ENCODE measurements at places on chromosomes 2 and 18. TPM values are rescaled to one million over a fixed set of nuclear protein-coding genes. Genes with fewer than 3 reads are reported as not detected.

- DNase-seq = no peak
- H3K27ac ChIP-seq = no peak overlapping the region
- no peak overlapping the region for H3K4me3 ChIP-seq
Measured at GRCh38 chr2:179588486-179589145, 272.8 kb downstream of the ZNF385B start.

DNA sequence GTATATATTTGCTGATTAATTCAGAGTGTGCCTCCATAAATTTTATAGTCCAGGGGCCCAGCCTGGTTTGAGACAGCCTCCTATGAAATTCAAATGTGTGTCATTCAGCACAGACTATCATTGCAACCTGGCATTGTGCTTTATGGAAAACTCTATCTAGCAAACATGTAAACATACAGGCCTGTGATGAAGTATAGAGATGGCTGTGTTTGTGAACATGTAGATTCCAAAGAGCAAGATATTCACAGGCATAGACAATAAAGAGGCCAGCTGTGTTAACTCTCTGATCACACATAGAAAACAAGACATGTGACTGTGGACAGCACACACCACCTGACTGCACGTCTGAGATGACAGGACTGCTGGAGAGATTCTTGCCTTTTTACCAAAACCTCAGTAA lies 297.9 kb downstream of the EN1 start:
- H3K4me3 ChIP-seq = no peak overlapping the region
- no peak overlapping the region for H3K27ac ChIP-seq
- no peaks in the 10 kb centered on the region for H3K27me3 ChIP-seq
- no peak for DNase-seq
- no peaks in the 10 kb centered on the region for H3K36me3 ChIP-seq

- H3K27me3 ChIP-seq = no peaks in the 10 kb centered on the region
- no peaks in the 10 kb centered on the region for H3K36me3 ChIP-seq
- peaks cover 15% of the 10 kb centered on the region for H3K4me1 ChIP-seq
- no peak for DNase-seq
- no peak overlapping the region for H3K4me3 ChIP-seq
Measured at GRCh38 chr2:226647621-226648518, 151.8 kb downstream of the IRS1 start.

DNA sequence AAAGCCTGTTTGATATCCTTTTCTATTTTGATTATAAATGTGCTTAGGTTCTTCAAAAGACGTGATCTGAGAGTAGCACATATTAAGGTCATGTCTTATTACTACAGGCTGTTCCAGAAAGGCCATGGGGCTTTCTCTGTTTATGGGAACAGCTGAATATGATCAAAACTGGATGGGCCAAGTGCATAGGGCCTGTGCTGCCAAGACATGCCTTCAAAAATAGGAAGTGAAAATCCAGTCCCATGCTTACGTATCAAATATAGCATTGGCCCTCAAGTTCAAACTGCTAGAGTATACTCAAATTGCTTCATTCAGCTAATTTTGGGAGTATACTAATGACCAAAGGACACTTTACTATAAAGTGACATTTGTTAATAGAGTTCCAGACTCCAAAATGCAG lies 24.1 kb downstream of the SLC25A52 start:
- no peak overlapping the region for H3K4me3 ChIP-seq
- H3K27ac ChIP-seq = no peak overlapping the region
- DNase-seq = no peak
- H3K36me3 ChIP-seq = no peaks in the 10 kb centered on the region
- H3K27me3 ChIP-seq = peaks cover 4% of the 10 kb centered on the region

GRCh38 chr2:233271693-233272092 lies 20.2 kb downstream of the ATG16L1 start:
- no peak overlapping the region for H3K27ac ChIP-seq
- H3K36me3 ChIP-seq = peaks cover 100% of the 10 kb centered on the region
- no peak overlapping the region for H3K4me3 ChIP-seq
- no peaks in the 10 kb centered on the region for H3K4me1 ChIP-seq
- DNase-seq = no peak

DNA sequence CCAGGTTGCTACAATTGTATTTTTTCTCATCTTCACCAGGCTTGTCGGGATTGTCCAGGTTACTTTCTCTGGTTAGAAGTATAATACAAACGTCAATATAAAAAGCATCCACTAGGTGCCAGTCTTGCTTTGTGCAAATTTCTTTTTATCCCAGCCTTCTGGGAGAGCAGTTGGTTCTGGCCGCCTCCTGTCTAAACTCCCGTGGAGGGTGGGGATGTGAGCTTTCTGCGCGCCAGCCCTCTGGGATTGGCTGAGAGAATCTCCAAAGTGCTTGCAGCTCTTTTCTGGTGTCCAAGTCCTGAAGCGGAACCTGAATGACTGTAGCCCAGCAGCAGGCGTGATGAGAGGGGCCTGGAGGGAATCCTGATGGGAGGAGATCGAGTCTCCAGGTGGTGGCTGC lies 22.4 kb upstream of the TOGARAM2 start:
- DNase-seq = no peak
- H3K4me3 ChIP-seq = no peak overlapping the region
- H3K4me1 ChIP-seq = peaks cover 6% of the 10 kb centered on the region
- no peaks in the 10 kb centered on the region for H3K27me3 ChIP-seq
- H3K27ac ChIP-seq = no peak overlapping the region

- no peaks in the 10 kb centered on the region for H3K27me3 ChIP-seq
- H3K36me3 ChIP-seq = no peaks in the 10 kb centered on the region
- no peak for DNase-seq
- H3K27ac ChIP-seq = peak overlapping the region; percentile 43
- peaks cover 19% of the 10 kb centered on the region for H3K4me1 ChIP-seq
Measured at GRCh38 chr18:22504251-22505030, 86.7 kb upstream of the CTAGE1 start.

- peak; percentile 80 for DNase-seq
- H3K4me3 ChIP-seq = peak overlapping the region; percentile 45
- H3K4me1 ChIP-seq = peaks cover 23% of the 10 kb centered on the region
- no peaks in the 10 kb centered on the region for H3K36me3 ChIP-seq
Measured at GRCh38 chr2:176096986-176097819, 2.4 kb upstream of the HOXD12 start.

CPO gene
- not detected for total RNA-seq

RBM44 gene
- 1.8 TPM for total RNA-seq
